Hematopoietic multipotent progenitor cell treated with erythropoietin and hydrocortisone succinate and interleukin-3 and kit ligand, for 6 days (in vitro differentiated cells): ENCODE measurements at places on chromosomes 1 and 21.

GRCh38 chr1:240914506-240914905 lies 302.6 kb upstream of the GREM2 start:
- no peak for DNase-seq

DNA sequence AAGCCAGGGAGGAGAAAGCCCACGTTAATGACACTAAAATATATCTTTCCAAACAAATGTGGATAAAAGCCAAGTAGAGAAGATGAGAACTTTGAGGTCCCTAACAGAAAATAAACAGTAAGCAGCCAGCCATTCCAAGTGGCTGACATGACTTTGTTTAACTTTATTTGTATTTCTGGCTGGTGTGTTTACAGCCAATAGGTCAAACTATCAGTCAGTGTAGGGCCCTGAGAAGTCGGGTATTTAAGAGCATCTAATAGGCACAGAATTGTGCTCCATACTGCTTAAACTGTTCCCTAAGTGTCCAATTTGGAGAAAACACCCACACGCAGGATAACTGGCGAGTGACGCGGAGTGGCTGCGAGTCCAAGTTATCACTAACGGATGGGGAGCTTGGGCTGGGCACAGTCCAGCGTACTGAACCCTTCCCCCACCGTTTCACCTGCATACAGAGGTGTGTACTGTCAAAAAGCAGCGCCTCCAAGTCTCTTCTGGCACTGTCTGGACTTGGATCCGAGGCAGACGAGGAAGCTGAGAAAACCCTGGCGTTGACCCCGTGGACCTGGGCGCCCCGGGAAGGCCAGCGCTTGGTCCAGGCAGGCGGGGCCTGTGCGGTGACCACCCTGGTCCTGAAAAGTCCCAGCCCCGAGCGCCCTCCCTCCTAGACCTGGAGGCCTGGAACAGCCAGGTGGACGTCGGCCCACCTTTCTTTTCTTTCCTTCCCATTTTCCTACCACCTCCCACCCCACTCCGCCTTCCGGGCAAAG lies 662 bp upstream of the LGALS8 start:
- no peak for DNase-seq

DNA sequence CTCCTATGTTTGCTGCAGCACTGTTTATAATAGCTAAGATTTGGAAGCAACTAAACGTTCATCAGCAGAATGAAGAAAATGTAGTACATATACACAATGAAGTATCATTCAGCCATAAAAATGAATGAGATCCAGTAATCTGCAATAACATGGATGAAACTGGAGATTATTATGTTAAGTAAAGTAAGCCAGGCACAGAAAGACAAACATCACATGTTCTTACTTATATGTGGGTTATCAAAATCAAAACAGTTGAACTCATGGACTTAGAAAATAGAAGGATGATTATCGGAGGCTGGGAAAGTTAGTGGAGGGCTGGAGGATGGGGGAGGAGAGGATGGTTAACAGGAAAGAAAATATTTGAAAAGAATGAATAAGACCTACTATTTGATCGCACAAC lies 1017.6 kb downstream of the KCNT2 start:
- DNase-seq = no peak

DNA sequence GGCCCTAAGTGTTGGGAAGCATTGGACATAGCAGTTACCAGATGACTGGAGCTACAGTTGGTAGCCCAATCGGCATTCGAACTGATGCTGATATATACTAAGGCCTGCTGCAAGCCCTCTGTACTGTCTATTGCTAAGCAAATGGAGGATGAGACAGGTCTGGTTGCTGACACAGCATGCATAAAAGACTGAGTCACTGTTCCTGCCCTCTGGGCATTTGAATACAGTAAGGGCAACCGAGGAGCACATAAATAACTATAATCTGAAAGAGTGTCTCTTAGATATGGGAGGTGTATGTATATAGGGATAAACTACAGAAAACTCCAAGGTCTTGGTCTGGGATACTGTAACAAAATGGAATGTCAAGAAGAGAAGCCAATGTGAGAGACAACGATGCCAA lies 16.8 kb upstream of the MARK1 start:
- no peak for DNase-seq

DNA sequence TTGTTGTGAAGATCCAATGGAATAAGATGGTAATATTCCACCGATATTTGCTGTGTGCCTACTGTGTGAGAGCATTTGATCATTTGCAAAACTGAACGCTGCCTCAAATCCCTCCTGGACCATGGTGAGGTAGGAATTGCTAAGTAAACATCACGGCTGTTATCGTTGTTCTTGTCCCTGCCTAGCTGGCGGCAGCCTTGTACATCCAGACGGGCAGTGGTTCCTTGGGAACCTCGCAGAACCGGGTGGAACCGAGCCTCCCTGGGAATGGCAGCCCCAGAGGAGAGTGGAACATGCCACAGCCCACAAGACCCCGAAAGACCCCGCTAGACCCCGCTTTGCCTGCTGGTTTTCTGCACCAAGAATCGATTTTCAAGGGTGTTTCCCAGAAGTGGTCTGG lies 60.9 kb downstream of the TAS1R2 start:
- no peak for DNase-seq
